ENCODE measurements at places on chromosomes 1 and 21.

- DNase-seq: no peak
These were observed 1.1 kb upstream of the MTMR11 start for GRCh38 chr1:149937759-149938158.

GRCh38 chr21:41425954-41426675, at the start of gene MX1:
TSS of gene MX1 (plus strand) at chr21:41426239. CDS start at chr21:41432071, 5,832 bp downstream.
- peak; percentile 91 for DNase-seq

- DNase-seq: no peak
These were observed 37.6 kb downstream of the FCRL2 start for GRCh38 chr1:157739229-157739901.

DNA sequence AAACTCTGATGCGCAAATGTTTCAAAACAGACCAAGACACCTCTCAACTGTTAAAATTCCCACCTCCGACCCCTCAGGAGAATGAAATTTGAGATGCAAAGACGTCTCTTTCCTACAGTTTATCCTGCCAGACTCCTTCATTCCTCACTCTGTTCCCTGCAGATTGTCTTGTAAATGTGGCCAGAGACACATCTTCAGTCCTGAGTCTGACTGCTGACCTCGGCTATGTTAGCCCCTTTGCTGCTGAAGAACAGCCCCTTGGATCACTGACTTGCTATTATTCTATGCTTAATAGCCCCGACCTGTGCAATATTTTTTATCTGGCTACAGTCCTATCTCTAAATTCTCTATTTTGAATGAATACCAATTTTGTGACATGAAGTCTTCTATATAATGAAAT, 16.6 kb upstream of the ESRRG start:
- DNase-seq: no peak

DNA sequence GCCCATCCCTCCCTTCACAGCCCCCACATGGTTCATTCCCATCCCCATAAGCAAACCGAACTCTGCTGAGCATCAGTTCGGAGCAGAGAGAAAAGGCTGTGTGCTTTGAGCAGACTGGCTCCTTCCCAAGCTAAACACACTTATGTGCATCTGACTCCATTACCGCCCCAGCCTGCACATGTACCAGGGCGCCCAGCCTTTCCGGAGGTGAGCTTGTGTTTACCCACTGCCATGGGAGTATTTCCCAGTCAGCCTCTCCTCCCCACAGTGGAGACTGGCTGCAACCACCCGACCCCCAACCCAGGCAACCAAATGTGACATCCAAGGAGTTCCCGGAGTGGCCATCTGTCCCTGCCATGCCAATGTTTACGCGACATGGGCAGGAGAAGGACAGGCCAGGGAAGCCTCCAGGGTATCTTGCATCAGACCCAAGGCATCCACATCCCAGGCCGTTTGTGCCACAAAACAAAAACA, 9.4 kb downstream of the TIAM1 start:
- DNase-seq: no peak

GRCh38 chr21:14877581-14878228, 187.1 kb downstream of the NRIP1 start:
- no peak for DNase-seq

GRCh38 chr1:87089070-87089736, 174.8 kb downstream of the HS2ST1 start:
- no peak for DNase-seq

DNA sequence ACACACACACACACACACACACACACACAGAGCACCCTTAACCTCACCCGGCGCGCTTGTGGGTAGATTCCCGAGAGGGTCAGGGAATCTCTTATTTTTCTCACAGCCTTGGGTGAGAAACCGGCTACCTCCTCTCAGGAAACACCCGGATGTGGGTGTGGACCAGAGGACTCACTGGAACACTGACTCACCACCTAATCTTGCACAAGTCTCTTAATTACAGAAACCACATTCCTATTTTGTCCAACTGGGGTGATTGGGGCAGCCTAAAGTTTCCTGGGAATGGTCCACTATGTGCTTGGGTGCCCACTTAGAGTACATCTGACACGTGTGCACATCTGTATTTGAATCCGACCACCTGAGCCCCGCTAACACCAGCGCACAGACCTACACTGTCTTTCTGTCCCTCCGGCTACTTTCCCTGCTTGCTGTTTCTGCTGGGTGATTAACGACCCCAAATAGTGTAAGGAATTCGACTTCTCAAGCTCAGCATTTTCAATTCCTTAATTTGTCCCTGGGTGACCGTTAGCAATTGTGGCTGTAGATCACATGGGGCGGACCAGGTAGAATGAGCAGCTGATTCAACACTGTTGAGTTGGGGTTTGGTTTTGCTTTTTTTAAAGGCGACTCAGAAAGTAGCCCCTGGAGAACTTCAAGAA, 14.0 kb upstream of the TBX15 start:
- no peak for DNase-seq

- DNase-seq: no peak
These were observed 13.6 kb downstream of the NENF start for GRCh38 chr1:212446333-212446732.
